Thoracic aorta endothelial cell (primary cell): ENCODE measurements at places on chromosomes 3 and 15. TPM values are rescaled to one million over a fixed set of nuclear protein-coding genes. Genes with fewer than 3 reads are reported as not detected.

ACSBG1 gene
- 0.29 TPM in 1 of 2 replicates, not detected in the other for total RNA-seq

TBC1D23 gene
- 51.7 and 52.4 TPM in 2 replicates for total RNA-seq

FRMD4B gene
- total RNA-seq: 146 and 164 TPM in 2 replicates

CLASP2 gene
- 67.6 and 70.1 TPM in 2 replicates for total RNA-seq

COL6A5 gene
- not detected in 2 replicates for total RNA-seq
